A172 (cell line): ENCODE measurements at places on chromosomes 2 and 18. TPM values are rescaled to one million over a fixed set of nuclear protein-coding genes. Genes with fewer than 3 reads are reported as not detected.

DNA sequence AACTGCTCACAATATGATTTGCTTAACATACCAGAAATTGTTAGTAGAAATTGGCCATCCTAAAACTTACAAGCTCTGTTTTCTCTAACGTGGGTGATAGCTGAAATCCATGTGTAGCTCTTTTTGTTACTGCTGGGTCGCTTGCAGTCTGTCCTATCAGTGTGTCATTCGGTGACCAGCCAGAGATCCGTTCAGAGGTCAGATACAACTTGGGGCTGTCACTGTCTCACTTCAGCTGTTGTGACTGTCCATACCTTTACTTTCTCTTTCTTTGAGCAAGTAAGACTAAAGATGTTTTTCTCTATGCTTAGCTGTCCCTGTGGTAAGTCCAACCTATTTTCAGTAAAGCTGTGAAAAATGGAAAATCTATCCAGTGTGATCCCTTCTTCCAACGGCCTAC, 282.9 kb upstream of the KCNH7 start:
- DNase-seq: no peak

DNA sequence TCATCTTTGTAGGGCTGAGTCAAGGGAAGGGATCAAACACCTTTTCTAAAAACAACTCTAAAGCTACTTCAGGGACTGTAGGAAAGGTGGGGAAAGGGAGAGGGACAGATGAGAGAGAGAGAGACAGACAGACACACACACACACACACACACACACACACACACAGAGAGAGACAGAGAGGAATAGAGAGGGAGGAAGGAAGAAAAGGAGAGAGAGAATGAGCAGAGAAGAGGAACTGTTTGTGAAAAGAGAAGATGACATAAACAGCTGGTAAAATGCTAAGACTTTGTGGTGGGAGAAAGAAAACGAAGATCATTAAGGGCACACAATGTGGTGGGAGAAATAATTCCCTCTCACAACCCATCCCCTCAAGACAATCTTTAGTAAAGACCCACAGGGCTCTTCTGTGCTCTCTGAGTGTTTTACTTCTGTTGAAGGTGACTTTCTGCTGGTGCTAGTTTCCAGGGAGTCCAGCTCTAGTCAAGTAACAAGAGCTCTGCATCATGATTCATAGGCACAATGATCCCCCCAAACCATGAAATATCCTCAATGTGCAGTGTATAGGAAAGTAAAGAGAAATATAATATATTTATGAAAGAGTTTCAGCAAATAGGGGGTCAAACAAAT, 77.2 kb upstream of the STK17B start:
- no peak for DNase-seq

The DUSP19 gene
- 2.5 and 3.2 TPM in 2 replicates for total RNA-seq

DNA sequence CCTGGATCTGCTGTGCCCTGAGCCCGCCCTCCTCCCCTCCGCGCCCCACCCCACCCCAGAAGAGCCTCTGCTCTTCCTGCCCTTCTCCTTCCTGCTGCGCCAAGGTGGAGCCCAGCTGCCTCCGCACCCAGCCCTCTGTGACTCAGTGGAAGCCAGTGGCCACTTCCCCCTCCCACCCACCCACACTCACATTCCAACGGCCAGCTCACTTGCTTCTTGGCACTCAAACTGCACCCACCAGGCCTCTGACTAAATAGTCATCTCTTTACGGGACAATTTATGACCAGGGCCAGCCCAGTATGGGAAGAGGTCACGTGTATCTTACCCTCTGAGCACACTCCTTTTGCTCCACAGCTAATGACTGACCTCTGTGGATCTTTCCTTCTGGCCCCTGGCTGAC, 150.4 kb upstream of the SLC1A4 start:
- DNase-seq: peak; percentile 98

GRCh38 chr2:239752951-239753350, 272.2 kb downstream of the NDUFA10 start:
- DNase-seq: no peak
